Omental fat pad (tissue), 4 donors: ENCODE measurements at places on chromosomes 1 and 21.

DNA sequence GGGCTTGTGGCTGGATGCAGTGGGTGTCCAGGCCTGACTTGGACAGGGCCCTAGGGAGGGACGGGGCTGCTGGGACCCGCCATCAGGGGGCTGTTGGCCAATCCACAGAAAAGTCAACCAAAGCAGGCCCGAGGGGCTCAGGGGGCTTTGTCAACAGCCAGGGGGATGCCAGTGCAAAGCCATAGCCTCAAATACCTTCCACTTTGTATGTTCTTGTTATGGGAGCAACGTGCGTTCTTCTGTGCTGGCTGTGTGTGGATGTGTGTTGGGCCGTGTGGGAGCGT is 35.4 kb upstream of the ARF1 start:
- DNase-seq = no peak

DNA sequence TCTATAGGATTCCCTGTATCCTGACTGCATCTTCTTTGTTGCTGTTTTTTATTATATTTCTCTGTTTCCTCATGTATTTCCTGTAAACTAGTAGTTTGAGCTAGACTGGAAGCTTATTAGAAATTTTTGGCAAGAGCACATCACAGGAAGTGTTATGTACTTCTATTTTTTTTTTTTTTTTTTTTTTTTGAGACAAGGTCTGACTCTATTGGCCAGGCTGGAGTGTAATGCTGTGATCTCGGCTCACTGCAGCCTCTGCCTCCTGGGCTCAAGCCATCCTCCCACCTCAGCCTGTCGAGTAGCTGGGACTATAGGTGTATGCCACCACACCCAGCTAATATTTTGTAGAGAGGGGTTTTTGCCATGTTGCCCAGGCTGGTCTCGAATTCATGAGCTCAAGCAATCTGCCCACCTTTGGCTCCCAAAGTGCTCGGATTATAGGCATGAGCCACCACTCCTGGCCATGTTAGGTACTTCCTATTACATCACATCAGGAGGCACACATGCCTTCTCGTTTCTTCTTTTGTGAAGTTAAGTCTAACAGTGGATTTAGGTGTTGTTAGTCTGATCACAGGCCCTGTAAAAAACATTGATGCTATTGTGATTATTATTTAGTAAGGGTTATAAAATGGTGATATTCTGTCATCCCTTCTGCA is 12.5 kb downstream of the C1orf21 start:
- DNase-seq = no peak

- DNase-seq = no peak
Observed at GRCh38 chr1:2983706-2984398, 37.4 kb upstream of the ACTRT2 start.

GRCh38 chr1:43313771-43314170 is 13.0 kb downstream of the TIE1 start:
- no peak for DNase-seq

DNA sequence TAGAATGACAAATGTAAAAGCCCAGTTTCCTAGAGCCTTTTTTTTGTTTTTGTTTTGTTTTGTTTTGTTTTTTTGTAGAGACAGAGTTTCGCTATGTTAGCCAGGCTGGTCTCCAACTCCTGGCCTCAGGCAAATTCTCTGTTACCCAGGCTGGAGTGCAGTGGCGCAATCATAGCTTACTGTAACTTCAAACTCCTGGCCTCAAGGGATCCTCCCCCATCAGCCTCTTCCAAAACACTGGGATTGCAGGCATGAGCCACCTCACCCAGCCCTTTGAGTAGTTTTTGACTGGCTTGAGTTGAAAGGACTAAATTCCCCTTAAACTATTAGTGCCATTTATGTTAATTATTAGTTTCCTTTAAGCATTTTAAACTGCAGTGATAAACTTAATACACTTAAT is 28.8 kb upstream of the ZBTB18 start:
- DNase-seq = no peak

DNA sequence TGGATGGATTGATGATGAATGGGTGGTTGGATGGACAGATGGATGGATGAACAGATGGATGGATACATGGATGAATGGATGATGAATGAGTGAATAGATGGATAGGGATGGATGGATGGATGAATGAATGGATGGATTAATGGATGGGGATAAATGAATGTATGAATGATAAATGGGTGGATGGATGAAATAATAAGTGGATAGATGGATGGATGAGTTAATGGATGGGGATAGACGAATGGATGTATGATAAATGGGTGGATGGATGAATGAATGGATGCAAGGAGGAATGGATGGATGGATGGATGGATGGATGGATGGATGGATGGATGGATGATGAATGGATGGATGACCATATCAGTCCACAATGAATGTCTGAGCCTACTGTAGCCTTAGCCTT is 381.9 kb downstream of the SETD4 start:
- DNase-seq = no peak

DNA sequence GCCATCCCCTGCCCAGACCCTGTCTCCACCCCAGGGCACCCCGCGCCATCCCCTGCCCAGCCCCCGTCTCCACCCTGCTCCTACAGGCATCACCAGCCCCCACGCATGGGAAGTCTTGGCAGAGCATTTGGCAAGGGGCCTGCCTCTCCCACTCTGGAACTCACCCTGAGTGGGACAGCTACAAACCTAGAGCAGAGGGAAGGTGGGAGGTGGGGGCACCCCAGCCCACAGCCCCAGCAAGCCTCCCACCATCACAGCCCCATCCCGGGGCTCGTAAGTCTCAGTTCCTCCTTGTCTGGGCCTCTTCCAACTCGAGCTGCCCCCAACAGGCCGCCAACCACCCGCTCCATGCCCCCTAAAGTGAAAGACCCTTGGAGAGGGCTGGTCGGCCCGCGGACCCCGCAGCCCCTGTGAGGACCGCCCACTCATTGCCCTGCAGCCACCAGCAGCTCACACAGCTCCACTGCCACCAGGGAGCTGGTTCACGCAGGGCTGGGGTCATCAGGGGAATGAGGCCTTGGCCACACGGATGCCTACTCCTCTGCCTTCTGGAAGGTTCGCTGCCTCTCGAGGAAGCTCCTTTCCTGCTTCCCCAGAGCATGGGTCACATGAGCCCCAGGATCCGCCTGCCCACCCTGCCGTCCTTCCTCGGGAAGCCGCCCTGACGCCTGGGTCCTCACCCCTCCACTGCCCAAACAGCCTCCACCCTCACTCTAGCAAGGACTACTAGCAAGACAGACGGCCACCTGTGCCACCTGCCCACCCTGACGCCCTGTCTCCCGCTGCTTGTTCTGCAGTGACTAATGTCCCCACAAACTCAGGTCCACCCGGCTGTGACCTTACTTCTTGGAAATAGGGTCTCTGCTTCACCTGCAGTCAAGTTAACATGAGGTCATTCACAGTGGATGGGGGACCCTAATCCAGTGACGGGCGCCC is 14.4 kb downstream of the MEGF6 start:
- no peak for DNase-seq
